DND-41 (cell line): ENCODE measurements at places on chromosomes 16 and 17.

DNA sequence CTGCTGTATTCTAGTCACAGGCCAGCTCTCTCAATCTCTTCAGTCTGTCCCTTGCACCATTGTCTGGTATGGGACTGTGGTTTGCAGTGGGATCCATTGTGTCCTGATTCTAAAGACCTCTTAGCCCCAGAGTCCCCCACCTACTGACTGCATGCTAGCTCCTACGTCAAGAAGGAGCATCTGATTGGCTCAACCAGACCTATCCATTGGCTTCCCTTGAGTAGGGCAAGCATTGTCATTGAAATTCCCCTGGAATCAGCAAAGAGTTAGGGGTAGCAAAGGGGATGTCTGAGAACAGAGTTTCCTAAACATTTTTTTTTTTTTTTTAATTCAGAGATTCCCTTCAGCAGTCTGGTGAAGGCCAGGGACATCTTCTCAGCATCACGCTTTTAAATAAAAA lies 175.3 kb upstream of the MPHOSPH6 start:
- no peak overlapping the region for H3K27ac ChIP-seq
- peaks cover 4% of the 10 kb centered on the region for H3K27me3 ChIP-seq
- H3K4me1 ChIP-seq = no peaks in the 10 kb centered on the region
- no peaks in the 10 kb centered on the region for H3K36me3 ChIP-seq
- no peak overlapping the region for H3K4me3 ChIP-seq

DNA sequence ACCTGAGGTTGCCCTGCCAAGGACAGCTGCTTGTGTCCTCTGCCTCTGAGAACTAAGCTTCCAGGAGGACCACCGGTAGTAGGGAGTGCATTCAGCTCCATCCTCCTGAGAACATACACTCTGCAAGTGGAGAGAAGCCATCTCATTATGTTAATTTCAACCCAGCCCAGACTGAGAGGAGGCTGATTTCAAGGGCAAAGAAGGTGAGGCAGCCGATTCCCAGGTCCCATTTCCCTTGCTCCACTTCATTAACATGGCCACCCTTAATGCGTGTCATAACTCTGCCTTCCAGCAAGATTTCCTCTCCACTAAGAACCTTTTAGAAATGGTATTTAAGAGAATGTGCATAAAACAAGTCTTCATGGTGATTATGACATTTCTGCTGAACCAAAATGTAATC lies 72.5 kb downstream of the CDH13 start:
- H3K27ac ChIP-seq = no peak overlapping the region
- no peaks in the 10 kb centered on the region for H3K4me1 ChIP-seq

DNA sequence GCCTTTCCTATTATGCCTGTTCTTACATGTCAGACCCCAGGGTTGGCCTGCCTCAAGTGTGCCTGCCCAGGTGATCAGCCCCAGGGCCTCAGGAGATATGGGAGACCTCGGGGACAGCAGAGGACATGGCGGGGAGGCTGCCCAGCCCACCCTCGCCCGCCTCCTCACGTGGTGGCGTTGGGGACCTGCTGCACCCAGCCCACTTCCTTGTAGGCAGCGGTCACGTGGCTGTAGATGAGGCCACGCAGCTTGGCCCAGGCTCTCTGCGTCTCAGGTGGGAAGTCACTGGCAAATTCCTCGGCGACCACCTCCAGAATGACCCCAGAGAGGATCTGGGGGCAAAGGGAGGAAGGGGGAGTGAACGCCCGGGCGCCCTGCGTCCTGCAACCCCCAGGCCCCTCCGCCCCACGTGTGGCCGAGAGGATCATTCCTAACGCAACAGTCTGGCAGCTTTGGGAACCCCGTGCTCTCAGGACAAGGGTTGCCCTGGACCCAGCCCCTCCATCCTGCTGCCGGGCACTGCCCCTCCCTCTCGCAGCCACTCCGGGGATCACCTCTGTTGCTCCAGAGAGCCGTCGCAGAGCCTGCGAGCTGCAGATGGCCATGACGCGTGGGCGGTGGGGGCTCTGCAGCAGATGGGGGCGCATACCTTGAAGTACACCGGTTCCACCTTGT lies 6.6 kb downstream of the CYGB start:
- DNase-seq = no peak
- no peaks in the 10 kb centered on the region for H3K36me3 ChIP-seq
- H3K4me3 ChIP-seq = no peak overlapping the region
- H3K27ac ChIP-seq = no peak overlapping the region
- no peaks in the 10 kb centered on the region for H3K4me1 ChIP-seq
- H3K27me3 ChIP-seq = no peaks in the 10 kb centered on the region

DNA sequence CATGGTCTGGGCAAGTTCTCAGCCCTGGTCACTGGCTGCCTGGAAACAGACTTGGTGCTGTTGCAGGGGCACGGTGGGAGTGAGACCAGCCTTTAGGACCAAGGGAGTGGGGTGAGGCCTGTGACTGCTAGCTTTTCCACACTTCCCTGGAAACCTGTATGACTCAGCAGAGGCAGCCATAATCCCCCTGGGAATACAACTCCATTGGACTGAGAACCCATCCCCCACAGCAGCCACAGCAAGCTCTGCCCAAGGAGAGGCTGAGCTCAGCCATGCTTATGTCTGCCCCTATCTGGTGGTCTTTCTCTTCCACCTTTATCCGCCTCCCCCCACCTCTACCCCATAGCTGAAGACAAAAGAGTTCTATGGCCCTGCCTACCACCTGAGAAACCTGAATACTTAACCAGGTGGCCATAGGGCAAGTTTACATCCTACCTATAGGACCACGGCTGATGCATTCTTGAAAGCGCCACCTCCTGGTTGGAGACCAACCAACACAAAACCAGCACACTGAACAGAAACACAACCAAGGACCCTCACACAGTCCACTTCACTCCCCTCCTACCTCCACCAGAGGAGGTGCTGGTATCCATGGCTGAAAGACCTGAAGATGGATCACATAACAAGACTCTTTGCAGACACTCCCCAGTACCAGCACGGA lies 816.2 kb upstream of the SOX9 start:
- DNase-seq = no peak
- H3K36me3 ChIP-seq = no peaks in the 10 kb centered on the region
- no peaks in the 10 kb centered on the region for H3K27me3 ChIP-seq
- no peak overlapping the region for H3K27ac ChIP-seq
- no peak overlapping the region for H3K4me3 ChIP-seq

DNA sequence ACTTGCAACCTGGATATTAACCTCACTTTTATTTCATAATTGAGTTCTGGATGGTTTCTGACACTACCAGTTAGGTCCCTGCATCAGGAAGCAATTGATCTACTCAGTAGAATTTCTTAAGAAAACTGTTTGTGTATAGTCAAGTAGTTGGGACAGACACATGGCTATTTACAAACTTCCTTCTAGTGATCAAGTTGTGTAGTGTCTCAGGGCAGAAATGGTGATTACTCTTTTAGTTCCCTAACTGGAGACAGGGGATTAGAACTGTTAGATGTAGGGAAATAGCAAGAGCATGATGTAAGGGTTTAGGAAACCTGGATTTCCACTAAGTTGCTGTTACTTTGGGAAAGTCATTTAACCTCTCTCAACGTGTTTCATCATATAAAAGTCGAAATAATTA lies 30.4 kb downstream of the TMEM100 start:
- no peaks in the 10 kb centered on the region for H3K36me3 ChIP-seq
- H3K4me1 ChIP-seq = no peaks in the 10 kb centered on the region
- H3K27me3 ChIP-seq = no peaks in the 10 kb centered on the region
- H3K4me3 ChIP-seq = no peak overlapping the region
- H3K27ac ChIP-seq = no peak overlapping the region

DNA sequence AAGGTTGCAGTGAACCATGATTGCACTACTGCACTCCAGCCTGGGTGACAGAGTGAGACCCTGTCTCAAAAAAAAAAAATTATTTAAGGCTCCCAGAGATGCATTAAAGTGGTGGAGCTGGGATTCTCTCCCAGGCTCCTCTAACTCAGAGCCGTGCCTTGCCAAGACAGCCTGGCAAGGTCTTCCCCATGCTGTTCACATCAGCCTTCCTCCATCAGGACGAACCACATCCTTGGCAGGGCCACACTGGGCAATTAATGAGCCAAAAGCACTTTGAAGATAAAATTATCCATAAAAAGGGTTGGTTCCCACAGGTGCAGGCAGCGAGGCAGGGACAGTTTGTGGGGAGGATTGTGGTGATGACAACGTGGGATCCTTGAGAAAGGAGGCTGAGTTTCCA lies 19.8 kb upstream of the BBS2 start:
- H3K36me3 ChIP-seq = no peaks in the 10 kb centered on the region
- no peaks in the 10 kb centered on the region for H3K27me3 ChIP-seq
- H3K4me1 ChIP-seq = no peaks in the 10 kb centered on the region
- H3K4me3 ChIP-seq = no peak overlapping the region
- no peak overlapping the region for H3K27ac ChIP-seq

DNA sequence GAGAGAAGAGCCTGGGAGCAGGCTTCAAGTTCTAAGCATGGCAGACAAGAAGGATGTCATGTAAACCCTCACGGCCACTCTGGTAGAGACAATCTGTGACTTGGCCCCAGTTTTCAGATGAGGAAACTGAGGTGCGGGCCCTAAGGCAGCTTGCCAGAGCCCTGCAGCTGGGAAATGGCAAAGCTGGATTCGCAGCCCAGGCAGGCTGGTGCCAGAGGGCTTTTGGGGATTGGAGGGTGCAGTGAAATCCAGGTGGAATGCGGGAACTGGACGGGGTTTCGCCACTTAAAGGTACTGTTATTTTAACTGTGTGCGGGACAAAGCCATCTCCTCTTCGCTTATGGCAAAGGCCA lies 477 bp upstream of the OSGIN1 start:
- H3K27ac ChIP-seq = no peak overlapping the region
- no peaks in the 10 kb centered on the region for H3K36me3 ChIP-seq
- peaks cover 7% of the 10 kb centered on the region for H3K27me3 ChIP-seq
- H3K4me3 ChIP-seq = no peak overlapping the region
- no peak for DNase-seq

DNA sequence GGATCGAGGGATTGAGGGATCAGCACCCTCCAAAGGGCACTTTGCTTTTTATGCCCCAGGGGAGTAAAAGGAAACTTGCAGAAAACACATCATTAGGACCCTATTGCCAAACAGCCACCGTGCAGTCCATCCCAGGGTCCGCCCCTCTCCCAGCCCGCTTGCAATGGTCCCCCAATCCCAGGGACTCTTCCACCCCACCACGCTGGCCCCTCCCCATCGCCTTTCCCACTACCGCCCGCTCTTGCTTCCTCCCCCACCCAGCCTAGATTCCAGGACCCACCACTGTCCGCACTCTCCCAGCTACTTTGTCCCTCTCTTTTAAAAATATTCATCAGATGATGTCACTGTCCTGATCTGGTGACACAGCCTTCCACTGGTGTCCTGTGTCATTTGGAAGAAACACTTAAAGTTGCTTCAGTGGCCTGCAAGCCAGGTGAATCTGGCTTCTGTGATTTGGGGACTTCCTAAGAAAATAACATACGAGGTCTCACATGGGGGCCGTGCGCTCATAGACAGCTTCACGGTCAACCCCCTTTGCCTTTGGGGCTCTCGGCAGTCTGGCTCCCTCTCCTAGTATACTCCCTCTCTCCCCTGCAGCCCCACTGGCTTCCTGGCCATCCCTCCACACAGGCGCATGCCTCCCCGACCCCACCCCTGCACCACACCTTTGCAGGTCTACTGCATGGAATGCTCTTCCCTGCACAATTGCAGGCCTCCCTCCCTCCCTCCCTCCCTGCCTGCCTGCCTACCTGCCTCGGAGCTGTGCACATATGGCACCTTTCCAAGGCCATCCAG lies 127.9 kb downstream of the RBFOX3 start:
- no peak overlapping the region for H3K4me3 ChIP-seq
- no peaks in the 10 kb centered on the region for H3K36me3 ChIP-seq
- no peaks in the 10 kb centered on the region for H3K4me1 ChIP-seq
- no peak for DNase-seq
- H3K27me3 ChIP-seq = peaks cover 14% of the 10 kb centered on the region

DNA sequence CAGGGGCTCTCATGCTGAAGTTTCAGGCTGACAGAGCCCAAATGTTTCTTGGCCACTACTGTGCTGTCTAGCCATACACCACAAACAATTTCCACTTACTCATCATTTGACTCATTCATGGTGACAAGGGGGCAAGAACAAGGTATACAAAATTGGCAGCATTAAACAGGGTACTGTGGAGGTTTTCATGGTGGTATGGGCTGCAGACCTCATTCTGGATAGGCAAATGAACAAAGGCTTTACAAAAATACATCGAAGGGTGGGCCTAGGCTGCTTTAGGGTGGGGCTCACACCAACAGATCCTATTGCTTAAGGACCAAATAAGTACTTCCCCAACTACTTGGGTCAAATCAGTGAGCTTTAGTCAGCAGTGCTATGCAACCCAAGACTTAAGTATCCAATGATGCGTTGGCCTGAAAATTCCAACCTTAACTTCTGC lies 53.0 kb downstream of the N4BP1 start:
- no peaks in the 10 kb centered on the region for H3K27me3 ChIP-seq
- H3K4me3 ChIP-seq = no peak overlapping the region
- H3K36me3 ChIP-seq = peaks cover 56% of the 10 kb centered on the region
- no peak for DNase-seq
- H3K4me1 ChIP-seq = no peaks in the 10 kb centered on the region
- no peak overlapping the region for H3K27ac ChIP-seq

GRCh38 chr16:77849646-77850258 lies 61.4 kb downstream of the VAT1L start:
- H3K4me3 ChIP-seq = no peak overlapping the region
- no peaks in the 10 kb centered on the region for H3K36me3 ChIP-seq
- H3K4me1 ChIP-seq = no peaks in the 10 kb centered on the region
- no peak for DNase-seq
- H3K27me3 ChIP-seq = peaks cover 5% of the 10 kb centered on the region

GRCh38 chr17:67570797-67571196 lies 146.9 kb upstream of the NOL11 start:
- H3K4me3 ChIP-seq = no peak overlapping the region
- H3K4me1 ChIP-seq = no peaks in the 10 kb centered on the region
- H3K36me3 ChIP-seq = no peaks in the 10 kb centered on the region
- no peaks in the 10 kb centered on the region for H3K27me3 ChIP-seq
- DNase-seq = no peak
- no peak overlapping the region for H3K27ac ChIP-seq

DNA sequence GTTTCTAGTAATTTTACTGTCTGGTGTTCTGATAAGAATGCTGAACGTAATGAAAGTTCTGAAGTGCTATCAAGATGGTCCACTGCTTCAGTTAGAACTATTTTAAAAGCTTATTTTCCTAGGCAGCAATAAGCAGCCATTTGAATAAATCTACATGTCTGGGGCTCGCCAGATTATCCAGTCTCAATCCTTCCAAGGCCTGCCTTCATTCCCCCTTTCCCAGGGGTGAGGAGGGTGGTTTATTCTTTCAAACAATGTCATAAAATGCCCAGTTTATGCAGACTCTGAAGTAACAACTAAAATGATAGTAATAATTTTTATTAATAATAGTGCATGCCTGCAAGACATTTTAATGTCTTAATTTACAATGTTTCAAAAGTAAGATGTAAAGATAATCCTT lies 2.4 kb downstream of the CDH11 start:
- H3K4me3 ChIP-seq = no peak overlapping the region
- no peaks in the 10 kb centered on the region for H3K36me3 ChIP-seq
- no peak overlapping the region for H3K27ac ChIP-seq
- no peaks in the 10 kb centered on the region for H3K4me1 ChIP-seq
- DNase-seq = no peak
